ENCODE measurements at places on chromosomes 11 and 22.
A peak's percentile ranks its signal among the peaks of the same experiment; 100 is the strongest.

DNA sequence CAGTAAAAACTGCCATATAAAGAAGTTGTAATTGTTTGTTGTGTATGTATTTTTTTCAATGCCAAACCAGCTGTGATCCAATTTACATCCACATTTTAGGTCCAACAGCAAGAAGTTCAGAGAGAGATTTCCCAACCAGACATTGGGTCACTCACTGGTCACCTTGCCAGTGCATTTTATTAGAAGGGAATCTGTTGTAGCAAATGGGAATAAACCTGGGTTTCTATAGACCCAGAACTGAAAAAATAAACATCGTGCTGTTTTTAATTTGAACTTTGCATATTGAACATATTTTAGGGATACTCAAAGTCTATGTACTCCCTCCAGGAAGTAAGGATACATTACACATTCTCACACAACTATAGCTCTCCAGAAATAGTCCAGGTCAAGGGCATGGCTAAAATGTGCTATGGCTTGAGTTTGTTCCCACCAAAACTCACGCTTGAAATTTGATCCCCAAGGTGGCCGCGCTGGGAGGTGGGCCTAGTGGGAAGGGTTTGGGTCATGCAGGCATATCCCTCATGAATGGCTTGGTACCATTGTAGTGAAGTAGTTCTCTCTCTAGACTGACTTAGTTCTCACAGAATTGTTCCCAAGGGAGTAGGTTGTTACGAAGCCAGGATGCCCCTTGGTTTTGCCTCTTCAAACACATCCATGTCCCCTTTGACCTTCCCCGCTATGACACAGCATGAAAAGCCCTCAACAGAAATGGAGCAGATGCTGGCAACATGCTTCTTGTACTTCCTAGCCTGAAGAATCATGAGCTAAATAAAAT, 90.9 kb downstream of the RRAS2 start:
- no peak for DNase-seq

DNA sequence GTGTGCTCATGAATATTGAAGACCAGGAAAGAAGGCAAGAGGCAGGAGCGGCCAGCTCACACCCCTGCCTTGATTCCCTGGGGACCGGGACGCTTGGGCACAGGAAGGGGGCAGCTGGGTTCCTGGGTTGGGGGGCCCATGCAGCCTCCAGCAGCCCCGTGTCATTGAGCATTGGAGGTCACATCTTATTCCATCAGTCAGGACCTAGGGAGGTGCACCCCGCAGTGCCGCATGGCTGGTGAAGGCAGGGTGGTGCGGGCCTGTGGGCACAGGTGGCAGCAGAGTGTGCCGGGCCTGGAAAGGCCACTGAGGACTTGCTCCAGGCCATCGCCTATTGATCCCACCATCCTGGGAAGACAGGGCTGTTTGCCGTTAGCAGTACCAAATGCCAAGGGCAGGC, 116.3 kb upstream of the NECTIN1 start:
- DNase-seq: no peak

GRCh38 chr22:50481045-50481439, 301 bp upstream of the ADM2 start:
- DNase-seq: no peak

DNA sequence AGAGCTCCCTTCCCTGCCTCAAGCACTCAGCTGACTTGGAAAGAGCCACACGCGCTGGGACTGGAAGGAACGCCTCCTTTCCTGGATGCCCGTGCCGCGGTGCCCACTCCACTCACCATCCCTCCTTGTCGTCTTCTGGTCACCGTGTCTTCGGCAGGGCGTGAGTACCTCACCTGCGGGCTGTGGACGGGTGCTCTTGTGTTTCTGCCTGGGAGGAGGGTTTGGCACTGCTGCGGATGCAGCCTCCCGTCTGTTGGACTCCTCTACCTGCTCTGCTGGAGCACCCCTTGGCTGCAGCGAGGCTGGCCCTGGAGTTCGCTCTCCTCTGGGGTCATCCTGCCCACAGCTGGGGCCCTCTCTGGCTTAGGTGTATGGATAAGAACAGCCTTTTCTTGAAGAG, 612.7 kb downstream of the BRD1 start:
- DNase-seq: no peak

DNA sequence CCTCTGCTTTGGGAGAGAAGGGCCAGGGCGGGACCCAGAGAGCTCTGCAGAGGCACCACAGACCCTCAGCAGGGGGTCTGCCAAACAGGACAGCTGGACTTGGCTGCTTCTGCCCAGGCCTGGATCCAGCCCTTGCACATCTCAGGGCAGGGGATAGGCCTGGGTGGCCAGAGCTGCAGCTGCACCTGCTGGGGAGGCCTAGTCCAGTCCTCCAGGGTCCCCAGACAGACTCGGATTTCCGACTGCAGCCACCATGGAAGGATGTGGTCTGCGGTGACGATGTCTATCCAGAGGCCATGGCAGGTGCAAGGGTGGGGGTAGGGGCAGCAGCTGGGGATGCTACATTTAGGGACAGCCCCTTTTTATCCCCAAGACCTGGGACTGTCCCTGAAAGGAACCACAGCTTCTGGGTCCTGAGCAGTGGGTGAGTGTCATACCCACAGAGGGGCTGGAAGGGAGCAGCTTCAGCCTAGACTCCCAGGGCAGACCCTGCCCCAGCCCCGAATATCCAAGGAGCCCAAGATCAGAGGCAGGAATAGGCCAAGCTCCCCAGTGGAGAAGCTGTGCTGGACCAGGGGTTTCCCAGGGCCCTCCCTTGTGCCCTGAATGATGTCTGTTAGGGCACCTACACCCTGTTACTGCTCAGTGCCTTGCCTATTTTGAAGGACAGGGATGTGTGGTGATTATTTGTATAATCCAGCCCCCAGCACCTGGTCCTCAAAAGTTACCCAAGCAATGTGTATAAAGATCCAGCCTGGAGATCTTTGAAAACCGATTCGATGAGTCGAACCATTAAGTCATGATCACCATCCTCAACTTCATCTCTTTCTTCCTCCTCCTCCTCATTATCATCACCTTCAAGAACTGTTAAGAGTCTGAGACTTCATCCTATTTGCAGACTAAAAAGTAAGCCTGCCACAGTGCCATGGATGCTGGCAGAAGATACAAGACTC, 2.5 kb upstream of the IGLL5 start:
- DNase-seq: peak; percentile 24

GRCh38 chr11:125329786-125330185, 165.2 kb downstream of the PKNOX2 start:
- DNase-seq: no peak

GRCh38 chr22:43399980-43400358, 11.8 kb upstream of the MPPED1 start:
- DNase-seq: no peak
